Stimulated activated CD8-positive, alpha-beta memory T cell treated with anti-CD3 and anti-CD28 coated beads, Interleukin-7, amount 100 ng/mL, for 1 hour (primary cell): ENCODE measurements at places on chromosomes 6 and 20.

DNA sequence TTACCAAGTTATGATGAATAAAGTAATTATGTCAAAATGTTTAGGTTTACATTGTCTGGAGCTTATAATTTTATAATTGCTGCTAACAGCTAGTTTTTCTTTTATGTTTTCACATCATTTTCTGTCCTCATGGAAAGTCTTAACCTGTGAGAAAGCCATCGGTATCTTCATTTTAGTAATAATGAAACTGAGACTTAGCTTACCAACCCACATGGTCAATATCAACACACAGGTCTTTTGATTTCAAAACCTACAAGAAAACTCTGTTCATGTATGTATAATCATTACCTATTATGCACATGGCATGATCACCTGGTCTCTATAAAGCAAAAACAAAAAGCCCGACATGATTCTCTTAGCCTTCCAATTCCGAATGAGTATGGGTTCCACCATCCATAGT is 61.9 kb downstream of the KCNQ5 start:
- DNase-seq = no peak

DNA sequence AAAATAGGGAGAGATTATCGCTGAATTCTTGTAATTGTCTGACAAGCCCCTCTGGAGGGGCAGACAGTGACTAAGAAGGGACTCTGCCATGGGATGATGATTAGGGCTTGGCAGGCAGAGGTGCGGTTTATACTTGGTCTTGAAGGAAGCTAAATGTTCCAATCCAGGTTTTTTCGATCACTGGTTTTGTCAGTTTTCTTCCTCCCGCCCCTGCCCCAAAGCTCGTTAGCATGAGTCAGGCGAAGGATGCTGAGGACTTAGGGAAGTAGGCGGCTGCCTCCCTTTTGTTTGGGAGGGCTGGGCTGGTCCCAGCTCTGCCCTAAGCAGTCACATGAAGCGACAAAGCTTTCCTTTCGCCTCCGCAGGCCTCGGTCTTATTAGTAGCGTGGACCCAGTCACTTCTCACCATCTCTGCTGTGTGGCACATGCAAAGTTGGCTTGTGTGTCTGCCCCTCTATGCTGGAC is 314.2 kb downstream of the CDC5L start:
- no peak for DNase-seq

DNA sequence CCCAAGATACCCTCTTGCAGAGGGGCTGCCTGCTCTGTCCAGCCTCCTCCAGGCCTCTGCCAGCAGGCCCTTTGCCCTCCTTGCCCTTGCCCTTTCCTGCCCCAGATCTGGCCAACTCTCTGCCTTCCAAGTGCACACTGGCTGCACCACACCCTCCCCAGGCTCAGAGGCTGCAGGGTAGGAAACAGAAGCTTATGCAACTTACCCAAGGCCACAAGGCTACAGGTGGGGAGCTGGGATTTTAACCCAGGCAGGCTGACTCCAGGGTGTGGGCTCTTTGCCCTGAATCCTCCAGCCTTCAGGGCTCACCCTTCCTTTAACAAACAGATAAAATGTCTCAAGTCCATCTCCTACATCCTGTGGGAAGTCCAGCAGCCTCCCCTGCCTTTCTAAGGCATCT is 14.5 kb upstream of the TRAF3IP2 start:
- DNase-seq = no peak

GRCh38 chr20:14510341-14510740 is 172.9 kb upstream of the FLRT3 start:
- no peak for DNase-seq

GRCh38 chr6:90296341-90297114 is at the start of gene BACH2:
Gene BACH2, minus strand, starts transcription at chr6:90296843. Its CDS starts 287,999 bp downstream, at chr6:90008844.
- DNase-seq = peak; percentile 86

GRCh38 chr20:54137115-54137514 is 36.7 kb downstream of the CYP24A1 start:
- DNase-seq = no peak

DNA sequence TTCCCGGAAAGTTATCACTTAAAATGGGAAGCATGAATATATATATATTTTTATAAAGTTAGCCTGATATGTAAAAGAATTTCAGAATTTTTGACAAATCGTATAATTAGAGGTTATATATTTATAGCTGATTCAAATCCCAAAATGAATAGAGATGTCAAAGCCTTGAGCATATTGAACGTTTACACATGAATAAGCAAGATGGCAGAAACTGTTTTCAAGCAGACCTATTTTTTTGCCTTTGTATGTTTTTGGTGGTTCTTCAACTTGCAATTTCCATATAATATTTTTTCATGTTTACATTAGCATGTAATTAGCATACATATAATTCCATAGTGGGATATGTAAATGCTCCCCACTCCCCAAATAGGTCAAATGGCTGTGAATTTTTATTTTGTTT is 189.9 kb downstream of the PRL start:
- no peak for DNase-seq

- no peak for DNase-seq
Observed at GRCh38 chr6:157298216-157298724, 25.0 kb downstream of the TMEM242 start.

DNA sequence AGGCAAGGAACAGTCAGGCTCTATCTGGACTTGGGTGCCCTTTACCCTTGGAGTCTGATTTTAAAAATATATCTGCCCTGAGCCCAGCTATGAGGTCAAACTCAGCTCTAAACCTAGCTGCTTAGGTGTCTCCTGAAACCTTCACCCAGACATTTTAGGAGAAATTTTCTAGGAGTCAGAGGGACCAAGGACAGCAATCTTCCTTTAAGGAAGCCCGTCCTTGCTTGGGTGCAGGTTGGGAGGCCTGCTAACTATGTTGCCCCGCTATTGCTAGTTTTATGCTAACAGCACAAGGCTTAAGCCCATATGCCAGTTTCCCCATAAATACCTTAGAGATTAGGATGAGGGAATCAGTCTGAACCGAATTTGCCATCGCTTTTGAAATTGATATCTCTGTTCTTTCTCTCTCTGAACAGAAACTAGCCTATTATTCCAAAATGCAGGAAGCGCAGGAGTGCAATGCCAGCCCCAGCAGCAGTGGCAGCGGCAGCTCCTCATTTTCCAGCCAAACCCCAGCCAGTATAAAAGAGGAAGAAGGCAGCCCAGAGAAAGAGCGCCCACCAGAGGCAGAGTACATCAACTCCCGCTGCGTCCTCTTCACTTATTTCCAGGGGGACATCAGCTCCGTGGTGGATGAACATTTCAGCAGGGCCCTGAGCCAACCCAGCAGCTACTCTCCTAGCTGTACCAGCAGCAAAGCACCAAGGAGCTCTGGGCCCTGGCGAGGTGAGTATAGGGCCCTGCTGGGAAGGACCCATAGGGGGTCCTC is 2.6 kb downstream of the VGLL2 start:
- no peak for DNase-seq

DNA sequence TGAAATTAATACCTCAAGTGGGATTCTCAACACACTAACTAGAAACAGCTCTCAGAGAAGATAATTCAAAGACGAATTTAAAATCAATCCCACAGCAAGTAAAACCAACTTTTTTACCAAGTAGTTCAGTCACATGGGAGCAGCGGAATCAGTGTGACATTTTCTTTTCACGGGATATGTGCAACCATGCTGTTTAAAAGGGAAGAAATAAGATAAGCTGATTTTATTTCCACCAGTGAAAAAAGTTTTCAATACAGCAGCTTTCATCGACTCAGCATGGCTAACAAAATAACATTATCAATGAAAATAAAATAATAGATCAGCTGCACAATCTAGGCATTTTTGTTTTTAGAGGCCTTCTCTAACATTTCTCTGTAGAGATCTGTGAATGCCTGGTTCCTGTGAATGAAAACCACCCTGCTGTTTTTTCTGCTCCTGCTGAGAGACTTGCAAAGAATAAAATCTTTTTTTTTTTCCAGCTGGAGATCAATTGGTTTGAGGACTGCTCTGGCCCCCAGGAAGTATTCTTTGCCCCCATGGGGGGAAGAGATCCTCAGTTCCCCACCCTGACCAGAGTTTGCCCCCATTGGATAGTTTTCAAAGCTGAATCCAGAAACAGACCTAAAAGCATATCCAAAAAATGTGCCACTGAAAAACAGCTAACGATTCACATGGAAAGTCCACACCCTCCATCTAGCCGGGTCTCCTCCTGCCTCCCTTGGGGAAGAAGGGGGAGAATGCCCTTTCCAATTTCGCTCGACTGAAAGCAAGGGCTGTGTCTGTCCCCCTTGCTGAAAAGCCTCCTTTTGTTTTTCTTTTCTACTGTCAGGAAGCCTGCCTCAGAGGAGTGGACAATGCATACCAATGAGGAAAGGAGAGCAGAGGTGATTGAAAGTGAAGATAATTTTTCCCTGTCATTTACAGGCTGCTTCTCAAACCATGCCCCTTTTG is 317.6 kb downstream of the PRKN start:
- no peak for DNase-seq

DNA sequence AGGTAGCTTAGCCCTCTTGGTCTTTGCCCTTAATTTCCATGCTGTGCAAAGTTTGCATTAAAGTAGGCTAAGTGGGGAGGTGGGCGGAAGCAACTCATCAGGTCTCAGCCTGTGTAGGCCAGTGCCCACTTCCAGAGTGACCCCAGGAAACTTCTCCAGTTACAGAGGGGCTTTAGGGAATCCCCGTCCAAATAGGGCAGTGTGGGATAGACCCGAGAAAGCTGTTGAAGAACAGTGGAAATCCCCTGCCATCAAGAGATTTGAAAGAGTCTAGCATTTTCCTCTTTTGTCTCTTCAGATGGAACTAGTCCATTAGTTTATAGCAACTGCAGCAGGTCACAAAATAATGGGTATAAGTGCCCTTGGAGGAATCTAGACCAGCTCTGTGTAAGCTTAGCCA is 20.2 kb downstream of the SF3B5 start:
- no peak for DNase-seq

GRCh38 chr6:85354761-85355618 is 94.9 kb upstream of the NT5E start:
- peak; percentile 32 for DNase-seq

DNA sequence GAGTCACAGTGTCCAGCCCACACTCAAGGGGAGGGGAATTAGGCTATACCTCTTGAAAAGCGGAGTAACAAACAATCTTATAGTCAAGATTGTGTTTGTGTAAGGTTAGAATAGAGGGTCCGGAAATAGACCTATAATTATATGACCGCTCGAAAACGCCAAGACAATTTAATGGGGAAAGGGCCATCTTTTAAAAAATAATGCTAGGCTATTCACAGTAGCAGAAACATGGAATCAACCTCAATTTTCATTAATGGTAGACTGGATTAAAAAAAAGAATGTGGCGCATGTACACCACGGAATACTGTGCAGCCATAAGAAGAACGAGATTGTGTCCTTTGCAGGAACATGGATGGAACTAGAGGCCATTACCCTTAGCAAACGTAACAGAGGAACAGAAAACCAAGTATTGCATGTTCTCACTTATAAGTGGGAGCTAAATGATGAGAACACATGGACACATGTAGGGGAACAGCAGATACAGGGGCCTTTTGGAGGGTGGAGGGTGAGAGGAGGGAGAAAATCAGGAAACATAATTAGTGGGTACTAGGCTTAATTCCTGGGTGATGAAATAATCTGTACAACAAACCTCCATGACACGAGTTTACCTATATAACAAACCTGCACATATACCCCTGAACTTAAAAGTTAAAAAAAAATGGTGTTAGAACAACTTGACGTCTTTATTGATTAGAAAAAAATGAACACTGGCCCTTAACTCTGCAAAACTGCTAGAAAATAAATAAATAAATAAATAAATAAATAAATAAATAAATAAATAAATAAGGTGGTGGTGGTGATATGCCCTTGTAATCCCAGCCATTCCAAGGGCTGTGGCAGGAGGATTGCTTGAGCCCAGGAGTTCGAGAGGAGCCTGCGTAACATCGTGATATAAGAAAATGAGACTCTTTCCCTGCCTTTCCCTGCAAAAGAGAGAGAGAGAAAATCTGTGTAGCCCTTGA is 30.3 kb downstream of the TOP1 start:
- no peak for DNase-seq

- peak; percentile 53 for DNase-seq
Observed at GRCh38 chr6:37705239-37706051, 7.8 kb upstream of the MDGA1 start.

DNA sequence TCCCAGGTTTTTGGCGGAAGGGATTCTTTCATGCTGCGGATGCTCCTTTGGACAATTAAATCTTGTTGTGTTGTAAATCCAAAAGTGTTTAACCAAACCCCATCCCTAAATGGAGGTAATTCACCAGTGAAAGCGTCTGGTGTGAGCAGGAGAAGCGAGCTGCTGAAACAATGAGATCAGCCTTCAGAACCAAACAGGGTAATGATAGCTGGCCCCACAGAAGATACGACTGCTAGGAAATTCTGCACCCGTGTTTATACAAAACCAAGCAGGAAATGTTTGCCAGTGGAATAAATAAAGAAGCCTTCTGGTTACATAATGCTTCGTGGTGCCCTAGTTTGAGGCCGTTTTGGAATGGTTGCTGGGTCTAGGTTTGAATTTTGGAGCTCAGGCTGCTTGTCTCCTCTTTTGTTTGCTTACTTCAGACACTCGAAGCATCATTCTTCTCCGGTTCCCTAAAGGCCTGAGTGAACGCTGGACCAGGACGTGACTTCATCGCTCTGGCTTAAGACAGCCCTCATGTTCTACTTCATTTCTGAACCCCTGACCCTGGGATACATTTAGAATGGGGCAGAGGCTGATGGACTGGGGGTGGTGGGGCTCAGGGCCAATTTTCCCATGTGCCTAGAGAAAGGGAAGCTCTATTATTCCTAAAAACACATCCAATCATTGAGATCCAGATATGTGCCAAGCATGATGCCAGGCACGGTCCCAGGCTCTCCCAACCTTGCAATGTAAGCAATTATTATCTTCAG is 61.6 kb upstream of the JAG1 start:
- DNase-seq = no peak

- no peak for DNase-seq
Observed at GRCh38 chr20:3390759-3391425, 16.6 kb downstream of the DNAAF9 start.

GRCh38 chr20:60332523-60332922 is 374.3 kb downstream of the CDH26 start:
- no peak for DNase-seq

- DNase-seq = no peak
Observed at GRCh38 chr6:125526007-125526720, 223.3 kb upstream of the HEY2 start.

DNA sequence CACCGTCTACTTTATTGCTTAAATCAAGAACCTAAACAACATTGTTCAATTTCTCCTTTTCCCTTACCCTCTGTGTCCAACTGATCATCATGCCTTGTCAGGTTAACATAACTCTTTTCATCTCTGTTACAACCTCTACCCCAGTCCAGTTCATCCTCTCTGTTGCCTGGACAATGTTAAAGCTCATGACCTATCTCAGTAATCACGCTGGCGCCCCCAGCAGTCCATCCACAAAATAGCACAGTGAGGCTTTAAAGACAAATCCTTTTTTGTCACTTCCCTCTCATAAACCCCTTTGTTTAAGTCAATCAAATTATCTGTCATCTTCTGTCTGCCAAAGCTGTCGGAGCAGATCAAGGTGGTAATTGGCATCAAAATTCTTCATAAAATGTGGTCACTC is 140.1 kb downstream of the QKI start:
- DNase-seq = peak; percentile 26
